ENCODE measurements at places on chromosomes 11 and 22.

DNA sequence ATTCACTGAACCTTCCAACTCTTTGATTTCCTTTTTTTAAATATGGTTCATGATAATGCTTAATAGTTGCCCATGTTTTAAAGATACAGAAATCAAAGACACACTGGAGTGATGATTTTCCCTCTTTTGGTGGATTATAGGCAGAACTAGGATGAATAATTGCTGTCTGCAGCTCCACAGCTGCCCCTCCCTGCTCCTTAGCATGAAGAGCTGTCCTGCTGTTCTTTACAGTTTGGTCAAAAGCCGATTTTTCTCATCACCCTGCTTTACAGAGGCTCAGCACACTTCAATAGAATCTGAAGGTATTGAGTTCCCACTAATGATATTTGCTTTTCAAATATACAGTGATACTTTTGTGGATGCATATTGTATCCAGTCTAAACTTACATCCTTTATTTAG lies 202.6 kb downstream of the AASDHPPT start:
- no peak for DNase-seq

DNA sequence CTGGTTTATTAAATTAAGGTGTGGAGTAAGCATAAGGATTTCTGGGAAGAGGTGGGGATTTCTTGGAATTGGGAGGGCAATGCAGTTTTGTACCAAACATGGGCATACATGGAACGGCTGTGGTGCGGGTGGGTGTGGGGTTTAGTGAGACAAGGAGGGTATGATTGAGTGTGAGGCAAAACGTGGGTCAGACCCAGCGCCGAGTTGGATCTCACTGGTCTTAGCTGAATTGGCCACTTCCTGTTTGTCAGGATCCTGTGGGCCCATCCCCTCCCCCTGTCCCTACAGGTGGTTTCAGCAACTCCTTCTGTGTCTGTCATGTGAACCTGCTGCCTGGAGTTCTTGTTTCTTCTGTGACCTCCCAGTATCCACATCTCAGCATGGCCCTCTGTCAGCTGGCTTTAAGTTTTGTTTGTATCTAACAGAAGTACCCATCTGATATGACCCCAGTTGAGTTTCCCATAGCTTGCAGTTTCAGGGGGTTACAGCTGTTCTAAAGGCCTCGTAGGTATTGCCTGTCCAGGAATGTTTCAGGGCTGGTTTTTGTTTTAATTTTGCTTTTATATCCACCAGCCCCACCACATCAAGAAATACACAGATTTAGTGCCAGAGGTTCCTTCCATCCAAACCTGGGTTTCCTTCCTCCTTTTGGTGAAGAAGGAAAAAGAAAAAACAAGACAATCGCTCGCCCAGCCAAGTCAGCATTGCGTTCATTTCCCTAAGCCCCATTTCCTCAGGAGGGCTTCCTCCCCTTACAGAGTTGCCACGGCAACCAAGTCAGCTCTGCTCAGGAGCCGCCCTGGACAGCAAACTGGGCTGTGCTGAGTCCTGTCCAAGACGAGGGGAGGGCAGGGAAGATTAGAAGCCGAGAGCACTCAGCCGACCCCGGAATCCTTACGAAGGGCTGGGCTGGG lies 6.0 kb downstream of the APOL1 start:
- DNase-seq, result no peak

GRCh38 chr22:24159650-24160049 lies 21.6 kb upstream of the SUSD2 start:
- no peak for DNase-seq

GRCh38 chr11:70398834-70399680 lies 728 bp downstream of the CTTN start:
- no peak for DNase-seq

GRCh38 chr11:17257196-17257595 lies 19.3 kb upstream of the NUCB2 start:
- no peak for DNase-seq

DNA sequence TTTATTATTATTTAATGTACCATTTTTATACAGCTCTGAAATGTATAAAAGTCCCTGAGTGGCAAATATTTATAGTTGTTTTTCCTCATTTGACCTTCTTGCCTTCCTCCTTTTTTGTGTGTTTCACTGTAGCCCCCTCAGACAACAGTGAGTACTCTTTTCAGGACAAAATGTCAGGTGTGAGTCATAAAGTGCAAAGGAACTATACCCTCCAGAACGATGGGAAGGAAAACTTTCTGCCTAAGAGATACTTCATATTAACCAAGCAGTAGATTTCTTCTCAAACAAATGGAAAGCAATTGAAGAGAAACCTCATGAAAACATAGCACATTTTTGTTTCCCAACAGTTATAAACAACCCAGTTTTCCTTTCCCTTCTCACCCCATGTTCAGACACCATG lies 16.1 kb upstream of the MS4A7 start:
- no peak for DNase-seq

DNA sequence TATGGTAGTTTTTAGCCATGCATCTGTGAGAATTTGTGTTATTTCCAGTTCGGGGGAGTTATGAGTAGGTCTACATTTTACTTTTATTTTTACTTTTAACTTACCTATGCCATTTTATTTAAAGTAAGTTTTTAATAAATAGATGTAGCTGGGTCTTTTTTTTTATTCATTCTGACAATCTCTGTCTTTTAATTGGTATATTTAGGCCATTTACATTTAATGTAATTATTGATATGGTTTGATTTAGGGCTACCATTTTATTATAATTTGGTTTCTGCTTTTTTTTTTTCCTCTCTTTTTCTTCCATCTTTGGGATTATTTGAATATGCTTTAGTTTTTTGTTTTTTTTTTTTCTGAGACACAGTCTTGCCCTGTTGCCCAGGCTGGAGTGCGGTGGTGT lies 1.9 kb downstream of the SWAP70 start:
- no peak for DNase-seq

DNA sequence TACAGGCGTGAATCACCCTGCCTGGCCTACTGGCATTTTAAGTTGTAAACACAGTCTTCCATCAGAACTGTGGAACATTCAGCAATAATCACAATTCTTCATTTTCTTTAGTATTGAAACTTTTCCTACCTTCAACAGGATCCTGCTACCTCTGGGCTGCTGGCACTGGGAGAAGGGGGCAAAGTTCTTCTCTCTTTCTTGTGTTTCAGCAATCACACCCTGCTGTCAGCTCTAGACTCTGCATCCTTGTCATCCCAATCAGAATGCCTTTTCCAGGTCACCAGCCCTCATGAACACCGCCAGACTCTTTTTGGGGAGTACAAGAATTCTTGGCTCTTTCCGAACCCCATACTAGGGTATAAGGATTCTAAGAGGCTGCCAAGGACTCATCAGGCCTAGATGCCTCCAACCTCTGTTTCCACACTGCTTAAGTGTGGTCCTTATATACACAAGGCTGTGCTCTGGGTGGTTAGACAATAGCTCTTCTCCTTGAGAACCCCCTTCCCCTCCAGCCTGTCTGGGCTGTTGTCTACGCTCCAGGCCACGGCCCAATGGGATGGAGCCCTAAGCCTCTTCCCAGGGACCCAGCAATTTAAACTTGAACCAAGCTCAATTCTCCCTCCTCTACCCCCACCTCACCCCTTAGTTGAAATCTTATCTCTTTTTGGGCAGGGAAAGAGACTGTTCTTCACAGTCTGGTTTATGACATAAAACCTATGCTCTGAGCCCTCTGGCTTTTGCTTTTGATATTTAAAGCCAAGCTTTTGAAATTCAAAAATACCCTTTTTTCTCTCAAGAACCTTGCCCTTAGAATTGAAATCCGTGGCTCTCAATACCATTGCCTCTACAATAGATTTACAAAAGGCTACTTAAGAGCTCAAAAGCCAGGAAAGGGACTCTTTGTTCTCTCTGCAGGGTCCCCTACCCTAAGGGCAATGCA lies 327.4 kb downstream of the BUD13 start:
- no peak for DNase-seq

- no peak for DNase-seq
These were observed 63.5 kb downstream of the INSC start for GRCh38 chr11:15178214-15178613.

GRCh38 chr11:79437981-79438630 lies 2.7 kb downstream of the TENM4 start:
- no peak for DNase-seq

DNA sequence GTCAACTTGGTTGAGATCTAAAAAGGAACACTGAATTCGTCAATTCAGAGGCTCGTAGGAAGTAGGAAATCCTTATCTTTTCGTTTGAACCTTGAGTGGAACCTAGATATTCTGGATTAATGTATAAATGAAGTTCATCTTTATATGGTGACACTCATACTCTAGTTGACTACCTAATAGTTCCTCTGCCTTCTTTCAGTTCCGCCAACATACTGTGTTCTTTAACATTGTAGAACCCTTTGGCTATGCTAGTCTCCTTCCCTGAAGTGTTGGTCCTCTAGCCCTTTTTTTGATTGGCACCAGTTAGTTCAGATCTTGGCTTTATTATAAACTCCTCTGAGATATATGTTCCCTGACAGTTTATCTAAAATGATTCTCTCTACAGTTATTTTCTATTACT lies 1.5 kb downstream of the ATM start:
- DNase-seq, result peak; percentile 20

DNA sequence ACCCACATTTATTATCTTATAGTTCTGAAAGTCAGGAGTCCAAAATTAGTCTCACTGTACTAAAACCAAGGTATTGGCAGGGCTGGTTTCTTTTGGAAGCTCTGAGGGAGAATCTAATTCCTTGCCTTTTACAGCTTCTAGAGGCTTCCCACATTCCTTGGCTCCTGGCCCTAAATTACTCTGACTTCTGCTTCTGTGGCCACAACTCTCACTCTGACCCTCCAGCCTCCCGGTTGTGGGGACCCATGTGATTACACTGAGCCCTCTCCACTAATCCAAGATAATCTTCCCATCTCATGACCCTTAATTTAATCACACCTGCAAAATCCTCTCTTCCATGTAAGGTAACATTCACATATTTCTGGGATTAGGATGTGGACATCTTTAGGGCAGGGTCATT lies 110.9 kb downstream of the ARL14EP start:
- no peak for DNase-seq

- no peak for DNase-seq
These were observed 2.6 kb downstream of the TAF1D start for GRCh38 chr11:93738647-93739081.

DNA sequence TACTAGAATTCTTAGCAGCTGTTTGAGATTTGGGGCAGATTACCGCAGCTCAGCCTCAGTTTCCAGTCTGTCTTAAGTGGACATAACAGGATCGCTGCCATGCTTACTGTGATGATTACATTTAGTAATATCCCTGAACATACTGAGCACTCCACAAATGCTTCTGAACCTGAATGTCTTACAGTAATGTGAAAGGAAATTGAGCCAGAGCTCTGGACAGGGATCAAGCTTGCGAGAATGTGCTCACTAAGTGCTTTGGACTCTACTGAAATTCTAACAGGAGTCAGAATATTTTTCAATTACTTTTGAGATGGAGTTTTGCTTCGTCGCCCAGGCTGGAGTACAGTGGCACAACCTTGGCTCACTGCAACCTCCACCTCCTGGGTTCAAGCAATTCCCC lies 118.6 kb upstream of the RASSF10 start:
- DNase-seq, result no peak

DNA sequence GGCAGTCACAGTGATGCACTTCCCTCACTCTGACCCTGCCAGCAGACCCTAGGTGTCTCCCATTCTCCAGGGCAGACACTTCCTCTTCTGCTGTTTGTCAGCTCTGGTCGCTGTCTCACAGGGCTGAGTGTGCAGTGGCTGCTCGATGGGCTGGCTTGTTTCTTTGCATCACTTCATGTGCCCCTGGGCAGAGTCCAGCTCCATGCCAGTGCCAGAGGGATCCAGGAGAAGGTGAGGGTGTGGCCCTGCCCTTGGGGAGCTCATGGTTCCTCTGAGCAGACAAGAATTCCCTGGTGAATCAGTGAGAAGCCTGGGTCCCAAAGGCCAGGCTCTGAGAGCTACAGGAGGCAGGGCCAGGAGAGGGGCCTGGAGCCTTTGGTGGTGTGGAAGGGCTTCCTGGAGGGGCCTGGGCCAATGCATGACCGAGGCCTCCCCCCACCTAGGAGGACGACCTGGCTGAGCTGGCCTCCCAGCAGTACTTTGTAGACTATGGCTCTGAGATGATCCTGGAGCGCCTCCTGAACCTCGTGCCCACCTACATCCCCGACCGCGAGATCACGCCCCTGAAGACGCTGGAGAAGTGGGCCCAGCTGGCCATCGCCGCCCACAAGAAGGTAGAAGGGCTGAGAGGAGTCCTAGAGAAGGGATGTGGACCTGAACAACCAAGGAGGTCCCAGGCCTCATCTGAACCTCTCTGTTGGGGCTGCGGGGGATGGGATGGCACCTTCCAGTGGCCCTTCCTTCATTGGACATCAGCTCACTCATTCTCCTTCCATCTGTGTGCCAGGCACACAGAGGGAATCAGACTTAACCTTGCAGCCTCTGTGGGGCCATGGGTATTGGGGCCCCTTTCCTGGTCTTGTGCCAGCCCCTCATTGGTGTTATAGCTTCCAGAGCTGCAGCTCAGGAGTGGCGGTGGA lies 66.1 kb downstream of the MYO7A start:
- no peak for DNase-seq

DNA sequence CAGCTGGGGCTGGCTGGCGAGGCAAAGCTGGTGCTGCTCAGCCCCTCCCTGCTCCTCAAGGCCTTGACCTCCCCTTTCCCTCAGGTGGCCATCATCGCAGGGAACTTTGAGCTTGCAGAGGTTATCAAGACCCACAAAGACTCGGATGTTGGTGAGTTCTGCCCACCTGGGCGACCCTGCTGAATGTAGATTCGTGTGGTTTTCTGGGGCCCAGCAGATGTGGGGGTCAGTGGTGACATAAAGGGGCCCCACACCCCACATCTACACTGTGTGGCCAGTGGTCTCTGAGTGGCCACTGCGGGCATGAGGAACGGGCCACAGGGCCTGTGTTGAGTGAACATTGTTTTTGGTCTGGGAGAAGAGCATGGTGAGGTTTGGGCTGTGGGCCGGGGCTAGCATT lies 11.9 kb downstream of the SHANK3 start:
- DNase-seq, result no peak

DNA sequence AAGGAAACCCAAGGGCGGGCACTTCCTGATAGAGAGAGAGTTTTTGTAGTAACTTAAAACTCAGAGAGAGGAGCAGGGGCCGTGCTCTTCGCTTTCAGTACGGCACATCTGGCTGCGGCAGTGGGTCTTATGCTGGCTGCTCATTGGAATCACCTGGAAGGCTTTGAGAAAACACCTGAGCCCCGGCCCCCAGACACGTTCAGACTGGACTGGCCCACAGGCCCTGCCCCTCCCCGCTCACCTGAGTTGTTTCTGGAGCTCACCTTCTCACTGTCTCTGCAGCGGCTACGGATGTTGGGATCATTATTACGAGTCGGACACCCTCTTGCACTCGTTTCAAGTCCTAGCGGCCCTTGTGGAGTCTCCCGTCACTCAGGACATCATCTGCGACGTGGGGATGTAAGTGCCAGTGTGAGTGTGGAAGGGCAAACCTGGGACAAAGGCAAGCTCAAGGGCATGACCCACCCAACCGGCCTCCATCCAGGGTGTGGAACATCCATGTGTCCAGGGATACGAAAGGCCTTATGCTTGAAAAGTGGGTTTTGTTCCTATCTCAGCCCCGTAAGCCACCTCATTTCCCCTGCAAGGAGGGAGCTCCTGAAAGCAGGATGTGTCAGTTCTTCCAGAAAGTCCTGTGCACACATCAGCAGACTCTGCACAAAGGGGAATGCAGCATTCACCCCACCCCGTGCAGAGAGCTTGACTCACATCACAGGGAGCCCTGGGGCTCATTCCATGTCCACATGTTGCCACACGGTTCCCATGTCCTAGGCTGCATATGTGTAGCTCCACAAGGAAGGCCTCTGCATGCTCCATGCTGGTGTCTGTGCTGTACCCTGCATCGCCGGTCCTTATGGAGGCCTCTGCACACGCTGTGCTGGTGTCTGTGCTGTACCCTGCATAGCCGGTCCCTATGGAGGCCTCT lies 5.4 kb downstream of the NADSYN1 start:
- no peak for DNase-seq

- no peak for DNase-seq
These were observed 15.0 kb upstream of the SORL1 start for GRCh38 chr11:121437018-121437685.

Data from globus pallidus (tissue), 1 donor.